Activated CD8-positive, alpha-beta memory T cell treated with anti-CD3 and anti-CD28 coated beads for 48 hours (primary cell): ENCODE measurements at places on chromosomes 1 and 21.

- no peak for DNase-seq
These were observed 14.1 kb downstream of the SUCO start for GRCh38 chr1:172547071-172547470.

DNA sequence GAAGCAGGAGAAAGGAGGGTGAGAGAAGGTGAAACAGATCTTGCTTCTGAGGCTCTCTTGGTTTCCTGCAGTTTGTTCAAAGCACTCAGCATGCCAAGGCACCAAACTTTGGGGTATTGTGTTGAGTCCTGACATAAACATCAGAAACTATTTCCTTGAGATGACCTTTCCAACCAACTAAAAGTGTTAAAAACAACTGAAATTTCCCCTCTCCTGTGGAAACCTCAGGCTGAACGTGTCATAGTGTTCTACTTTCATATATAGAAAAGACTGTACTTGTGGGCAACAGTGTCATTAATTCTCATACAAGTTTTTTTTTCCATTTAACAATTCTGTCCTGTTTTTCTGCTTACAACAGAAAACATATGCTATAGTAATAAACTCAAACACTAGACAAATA, 6.3 kb upstream of the LYST start:
- no peak for DNase-seq

- no peak for DNase-seq
These were observed 463.9 kb downstream of the PCP4 start for GRCh38 chr21:40331172-40331571.

DNA sequence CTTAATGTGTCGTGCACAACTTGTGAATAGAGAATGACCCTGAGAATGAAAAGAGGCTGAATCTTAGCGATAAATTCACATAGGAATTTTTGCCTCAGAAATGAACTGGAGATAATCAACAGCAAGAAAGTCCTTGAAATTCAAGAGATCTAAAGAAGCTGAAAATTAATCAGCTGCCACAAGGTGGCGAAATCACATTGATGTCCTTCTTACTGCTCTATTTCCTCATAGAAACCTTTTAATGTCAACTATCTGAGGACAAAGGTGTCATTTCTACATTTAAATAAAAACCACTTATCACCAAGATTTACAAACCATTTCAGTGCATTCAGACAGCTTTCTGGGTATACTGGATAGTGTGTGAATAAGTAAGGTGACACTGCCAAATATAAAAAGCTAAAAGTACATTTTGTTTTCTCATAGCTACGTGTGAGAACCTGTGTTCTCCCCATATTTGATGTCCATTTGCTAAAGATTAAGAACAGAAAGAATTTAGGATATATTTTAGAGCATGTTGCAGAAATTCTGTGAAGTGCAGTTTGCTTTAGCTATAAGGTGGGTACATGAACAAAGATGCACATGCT, 485.3 kb upstream of the PTBP2 start:
- DNase-seq, result no peak

DNA sequence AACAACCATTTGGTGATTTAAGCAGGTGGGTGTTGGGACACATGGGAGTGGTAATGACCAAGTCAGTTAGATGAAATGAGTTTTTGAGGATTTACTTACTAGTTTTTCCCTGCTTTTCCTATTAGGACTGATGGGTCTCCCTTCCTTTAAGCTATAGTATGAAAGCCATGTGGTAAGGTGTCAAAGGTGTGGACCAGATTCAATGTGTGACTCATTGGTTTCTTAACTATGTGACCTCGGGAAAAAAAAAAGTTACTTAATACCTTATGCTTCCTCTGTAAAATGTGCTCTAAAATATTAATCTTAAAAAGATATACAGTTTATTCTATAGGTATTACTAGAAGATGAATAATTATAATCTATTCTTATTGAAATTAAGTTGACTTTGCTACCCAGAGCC, 93.7 kb downstream of the DUSP10 start:
- no peak for DNase-seq

DNA sequence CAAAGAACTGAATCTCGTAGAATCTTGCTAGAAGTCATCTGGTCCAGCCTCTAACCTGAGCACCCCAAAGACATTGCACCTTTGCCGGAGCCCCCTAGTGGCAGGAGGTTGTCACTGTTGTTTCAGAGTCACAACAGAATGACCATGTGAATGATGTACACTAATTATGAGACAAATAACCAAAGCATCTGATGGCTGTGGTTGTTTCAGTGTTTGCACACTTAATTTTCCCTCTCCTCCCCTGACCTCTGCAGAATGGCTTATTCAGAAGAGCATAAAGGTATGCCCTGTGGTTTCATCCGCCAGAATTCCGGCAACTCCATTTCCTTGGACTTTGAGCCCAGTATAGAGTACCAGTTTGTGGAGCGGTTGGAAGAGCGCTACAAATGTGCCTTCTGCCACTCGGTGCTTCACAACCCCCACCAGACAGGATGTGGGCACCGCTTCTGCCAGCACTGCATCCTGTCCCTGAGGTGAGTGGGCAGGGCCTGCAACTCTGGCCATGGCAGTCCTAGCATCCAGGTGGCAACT, 26.4 kb downstream of the TRAF5 start:
- DNase-seq, result no peak

DNA sequence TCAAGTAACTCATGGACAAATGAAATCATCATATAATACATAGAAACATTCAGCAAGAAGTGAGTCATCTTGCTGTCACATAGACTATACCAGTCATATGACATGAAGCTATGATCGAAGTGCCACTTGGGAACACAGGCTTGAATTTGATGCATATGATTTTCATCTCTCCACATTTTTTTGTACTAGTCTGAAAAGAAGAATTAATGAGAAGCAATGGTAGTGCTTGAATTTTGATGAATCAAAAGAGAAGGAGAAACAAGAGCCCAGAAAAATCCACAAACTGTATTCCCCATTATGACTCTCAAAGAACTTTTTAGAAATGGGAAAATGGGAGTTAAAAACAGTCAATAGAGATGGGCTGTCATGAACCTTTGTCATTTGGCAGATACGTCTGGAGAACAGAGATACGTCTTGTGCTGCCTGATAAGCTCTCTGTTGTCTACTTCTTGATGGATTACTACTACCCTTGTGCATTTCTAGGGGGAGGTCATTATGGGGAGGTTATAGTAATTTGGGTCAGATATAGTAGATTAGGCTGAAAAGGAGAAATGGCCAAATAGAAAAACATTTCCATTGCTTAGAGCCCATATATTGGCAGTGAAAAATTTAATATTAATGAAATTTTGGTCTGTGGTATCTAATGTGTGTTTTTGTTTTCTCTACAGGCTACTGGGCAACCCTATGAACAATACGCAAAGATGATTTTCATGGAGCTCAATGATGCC, 8.0 kb upstream of the LEPR start:
- DNase-seq, result no peak

- DNase-seq, result no peak
These were observed 987.9 kb downstream of the PLA2G4A start for GRCh38 chr1:187816646-187817045.

- DNase-seq, result no peak
These were observed 19.6 kb upstream of the TMEM54 start for GRCh38 chr1:32920833-32921232.

DNA sequence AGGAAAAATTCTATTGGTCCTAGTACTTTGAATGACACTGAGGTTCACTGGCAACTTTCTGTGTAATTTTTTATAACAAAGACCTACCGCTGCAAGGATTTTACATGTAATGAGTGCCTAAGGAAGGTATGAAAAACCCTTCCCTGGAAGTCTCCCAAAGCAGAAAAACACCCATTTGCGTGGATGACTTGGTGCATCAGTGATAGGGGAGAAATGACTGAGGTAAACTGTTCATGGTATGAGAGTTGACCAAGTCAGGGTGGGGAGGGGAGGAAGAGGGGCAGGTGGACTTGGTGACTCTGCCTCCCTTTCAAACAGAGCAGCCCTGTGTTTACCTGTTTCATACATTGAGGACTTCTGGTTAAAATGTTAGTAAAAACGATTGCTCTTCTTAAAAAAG, 78.8 kb upstream of the IPO9 start:
- no peak for DNase-seq

DNA sequence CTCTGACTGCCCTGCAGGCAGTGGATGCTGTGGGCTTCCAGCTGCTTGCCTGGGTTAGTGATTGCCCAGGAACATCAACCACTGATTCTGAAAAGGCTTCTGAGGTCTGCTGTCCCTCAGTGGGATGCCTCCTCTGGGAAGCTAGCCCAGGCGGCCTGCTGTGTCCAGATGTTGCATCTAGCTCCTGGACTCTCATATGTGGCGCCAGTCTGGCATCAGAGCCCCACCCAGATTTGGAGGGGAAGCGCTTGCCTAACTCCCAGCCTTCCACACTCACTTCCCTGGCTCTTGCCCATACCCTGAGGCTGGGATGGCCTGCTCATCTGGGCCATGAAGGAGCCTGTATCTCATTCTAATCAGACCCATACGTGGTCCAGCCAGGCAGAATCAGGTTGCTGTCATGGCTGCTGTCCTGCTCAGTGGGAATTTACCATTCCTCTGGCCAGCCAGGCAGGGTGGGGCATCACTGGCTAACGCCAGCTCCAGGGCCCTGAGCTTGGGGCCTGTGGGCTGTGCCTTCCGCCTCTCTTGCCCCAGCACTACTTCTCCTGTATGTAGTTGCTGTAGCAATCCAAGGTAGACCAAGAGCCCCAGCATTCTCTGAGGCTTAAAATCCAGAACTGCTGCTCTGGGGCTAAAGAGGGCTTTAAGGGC, 4.1 kb downstream of the CSF1 start:
- DNase-seq, result no peak

GRCh38 chr21:26115305-26115704, 55.3 kb downstream of the APP start:
- DNase-seq, result no peak

DNA sequence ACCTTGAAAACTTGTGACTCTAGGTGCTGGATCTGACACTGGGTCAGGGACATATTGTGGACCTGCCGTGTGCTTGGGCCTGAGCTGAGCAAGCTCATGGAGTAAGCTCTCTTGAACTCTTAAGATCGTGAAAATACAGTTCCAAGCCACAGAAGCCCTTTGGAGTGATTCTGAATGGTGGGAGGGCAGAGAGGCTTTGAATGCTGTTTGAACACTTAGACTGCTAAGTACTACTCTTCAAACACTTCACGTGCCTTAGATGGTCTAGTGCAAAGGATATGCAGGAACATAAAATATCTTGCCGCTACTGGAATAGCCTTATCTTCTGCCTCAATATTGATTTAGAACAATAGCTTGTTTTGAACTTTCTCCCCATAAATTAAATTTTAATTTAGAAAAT, 21.6 kb downstream of the ROR1 start:
- no peak for DNase-seq

GRCh38 chr1:78892260-78892840, 114.2 kb downstream of the ADGRL4 start:
- DNase-seq, result no peak

GRCh38 chr1:170461762-170462384, 70.1 kb upstream of the GORAB start:
- DNase-seq, result no peak

GRCh38 chr1:220298470-220299205, 26.4 kb upstream of the RAB3GAP2 start:
- DNase-seq, result no peak

GRCh38 chr1:55861676-55862340, 646.6 kb upstream of the USP24 start:
- no peak for DNase-seq

GRCh38 chr1:53601031-53601745, 137.8 kb downstream of the GLIS1 start:
- DNase-seq, result no peak

DNA sequence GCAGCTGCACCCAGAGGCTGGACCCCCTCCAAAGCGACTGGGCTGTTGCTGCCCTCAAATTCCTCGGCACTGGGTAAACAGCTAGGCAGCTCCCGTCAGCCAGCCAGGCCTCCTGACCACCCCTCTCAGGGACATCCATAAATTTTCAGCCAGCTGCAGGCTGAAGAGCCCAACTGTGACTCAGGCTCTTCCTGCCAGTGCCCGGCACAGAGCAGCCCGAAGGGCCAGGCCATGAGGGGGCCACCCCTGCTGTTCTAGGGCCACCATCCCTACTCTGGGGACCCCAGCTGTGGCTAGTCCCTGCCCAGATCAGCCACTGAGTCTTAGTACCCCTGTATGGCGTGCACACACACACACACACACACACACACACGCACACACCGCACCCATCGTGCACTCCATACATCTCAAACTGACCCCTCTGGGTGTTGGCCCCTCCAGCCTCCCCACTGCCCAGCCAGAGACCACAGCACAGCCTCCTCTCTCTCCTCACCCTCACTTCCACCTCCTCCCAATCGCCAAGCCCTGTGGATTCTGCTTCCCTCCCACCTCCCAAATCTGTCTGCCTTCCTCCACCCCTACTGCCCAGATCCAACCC, 6.2 kb upstream of the LAPTM5 start:
- DNase-seq, result no peak

DNA sequence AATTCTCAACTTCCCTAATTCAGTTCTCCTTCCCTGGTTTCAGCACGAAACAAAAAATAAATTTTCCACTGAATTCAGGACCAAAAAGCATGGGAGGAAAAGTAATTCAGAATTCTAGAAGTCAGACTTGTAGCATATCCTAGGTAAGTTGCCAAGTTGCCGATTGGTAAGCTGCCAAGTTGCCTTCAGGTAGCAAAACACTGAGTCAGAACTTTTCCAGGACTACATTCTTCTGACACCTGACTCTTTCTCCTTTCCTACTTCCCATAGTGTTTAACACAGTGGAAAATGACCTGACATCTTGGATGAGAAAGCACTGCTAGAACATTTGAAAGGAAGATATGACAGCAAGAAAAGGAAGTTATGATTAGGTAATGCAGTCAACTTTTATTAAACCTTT, 322.8 kb downstream of the SPATA17 start:
- no peak for DNase-seq

- DNase-seq, result no peak
These were observed 101.1 kb downstream of the PRKAB2 start for GRCh38 chr1:147071142-147071541.

DNA sequence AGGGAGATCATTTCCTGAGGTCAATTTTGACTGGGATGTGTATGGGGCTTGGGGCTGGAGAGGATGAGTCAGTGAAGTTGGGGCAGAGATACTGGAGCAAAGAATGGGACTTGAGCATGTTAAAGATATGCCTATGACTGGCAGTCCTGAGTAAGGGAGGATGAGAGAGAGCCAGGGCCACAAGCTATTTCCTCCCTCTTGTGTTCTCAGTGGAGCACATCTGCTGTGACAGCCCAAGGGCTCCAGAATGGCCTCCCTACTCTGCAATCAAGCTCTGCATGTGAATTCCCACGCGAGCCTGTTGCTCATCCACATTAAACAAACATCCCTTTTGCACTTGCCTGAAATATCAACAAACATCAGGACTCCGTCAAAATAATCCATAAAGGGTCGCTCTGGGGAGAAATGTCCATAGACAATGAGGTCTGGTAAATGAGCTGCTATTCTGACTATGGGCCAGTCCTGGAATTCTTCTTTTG, 9.2 kb downstream of the ADCY10 start:
- no peak for DNase-seq

DNA sequence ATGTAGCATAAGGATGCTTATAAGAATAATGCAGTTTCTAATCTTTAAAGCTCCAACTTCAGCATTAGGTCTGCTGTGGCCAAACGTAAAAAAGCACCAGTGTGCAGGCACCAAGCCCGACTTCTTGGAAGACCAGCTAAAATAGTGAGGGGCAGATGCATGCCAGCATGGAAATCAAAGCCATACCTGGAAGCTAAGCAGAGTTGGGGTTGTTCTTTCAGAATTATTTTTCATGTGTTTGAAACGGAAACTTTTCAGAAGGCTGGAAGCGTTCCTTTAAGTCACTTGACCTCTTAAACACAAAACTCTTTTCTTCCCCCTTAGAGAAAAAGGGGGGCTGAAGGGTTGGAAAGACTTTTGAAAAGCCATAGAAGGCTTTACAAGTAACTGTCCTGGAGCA, 329.2 kb upstream of the C1orf87 start:
- DNase-seq, result no peak

GRCh38 chr1:203098914-203099520, 13.2 kb upstream of the MYOG start:
- no peak for DNase-seq
